ENCODE measurements at places on chromosomes 5 and 9.
A peak's percentile ranks its signal among the peaks of the same experiment; 100 is the strongest.

GRCh38 chr9:7534211-7534935 lies 265.2 kb downstream of the DMAC1 start:
- peak; percentile 87 for DNase-seq

DNA sequence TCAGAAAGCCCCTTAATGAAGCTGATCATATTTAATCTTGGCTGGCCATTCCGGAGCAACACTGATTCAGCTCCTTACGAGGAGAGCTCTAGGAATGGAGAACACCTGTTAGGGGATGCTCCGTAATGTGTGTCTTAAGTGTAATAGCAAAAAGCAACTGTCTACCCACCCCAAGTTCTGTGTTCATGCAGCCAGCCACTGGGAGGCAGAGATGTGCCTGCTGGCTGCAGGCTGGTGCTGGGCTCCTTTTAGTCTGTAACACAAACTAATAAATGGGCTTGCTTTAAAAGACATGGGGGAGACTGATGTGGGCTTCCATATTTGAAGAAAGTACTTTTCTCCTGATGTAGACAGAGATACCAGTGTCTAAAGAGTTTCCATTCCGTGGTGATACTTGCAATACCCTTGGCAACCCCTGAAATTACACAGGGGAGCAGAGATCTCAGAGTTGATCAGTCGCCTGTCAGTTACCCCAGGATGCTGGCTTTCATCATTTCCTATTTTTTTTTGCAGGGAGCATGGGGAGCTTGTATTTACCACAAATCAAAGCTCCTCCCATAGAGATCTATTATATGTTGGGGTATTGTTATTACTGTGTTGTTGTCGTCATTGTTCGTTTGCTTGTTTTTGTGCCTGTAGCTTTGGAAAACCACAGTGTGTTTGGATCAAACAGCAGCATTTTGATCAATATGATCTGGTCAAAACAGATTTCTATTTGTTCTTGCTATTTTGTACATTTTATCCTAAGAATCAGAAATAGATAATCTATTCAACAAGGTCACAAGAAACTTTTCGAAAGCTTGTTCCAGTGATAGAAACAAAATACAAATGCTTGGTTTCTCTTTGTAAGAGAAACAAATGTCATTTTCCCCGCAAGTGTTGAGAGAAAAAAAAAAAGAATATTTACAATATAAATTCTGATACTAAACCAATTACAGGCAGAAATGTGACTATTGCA lies 65.8 kb downstream of the MTX3 start:
- DNase-seq, result no peak

- DNase-seq, result no peak
Observed at GRCh38 chr9:4620881-4621555, 41.1 kb upstream of the PLPP6 start.

- no peak for DNase-seq
Observed at GRCh38 chr9:131715906-131716305, 24.0 kb downstream of the RAPGEF1 start.

DNA sequence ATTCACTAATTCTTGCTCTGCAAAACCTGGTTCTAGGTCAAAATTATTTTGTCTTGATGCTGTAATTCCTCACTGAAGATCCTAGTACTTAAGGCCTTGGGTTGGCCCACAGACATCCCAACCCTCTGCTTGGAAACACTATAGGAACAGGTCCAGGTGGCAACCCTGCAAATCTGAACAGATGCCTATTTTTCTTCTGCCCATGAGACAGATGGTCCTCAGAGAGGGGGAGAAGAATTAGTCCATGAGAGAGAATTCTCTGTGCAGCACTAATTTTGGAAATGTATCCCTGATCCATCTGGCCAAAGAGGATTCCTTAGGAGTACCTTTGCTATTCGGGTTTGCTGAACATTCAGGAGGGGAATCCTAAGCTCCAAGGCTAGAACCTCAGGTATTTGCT lies 156.3 kb downstream of the ELAVL2 start:
- DNase-seq, result no peak

DNA sequence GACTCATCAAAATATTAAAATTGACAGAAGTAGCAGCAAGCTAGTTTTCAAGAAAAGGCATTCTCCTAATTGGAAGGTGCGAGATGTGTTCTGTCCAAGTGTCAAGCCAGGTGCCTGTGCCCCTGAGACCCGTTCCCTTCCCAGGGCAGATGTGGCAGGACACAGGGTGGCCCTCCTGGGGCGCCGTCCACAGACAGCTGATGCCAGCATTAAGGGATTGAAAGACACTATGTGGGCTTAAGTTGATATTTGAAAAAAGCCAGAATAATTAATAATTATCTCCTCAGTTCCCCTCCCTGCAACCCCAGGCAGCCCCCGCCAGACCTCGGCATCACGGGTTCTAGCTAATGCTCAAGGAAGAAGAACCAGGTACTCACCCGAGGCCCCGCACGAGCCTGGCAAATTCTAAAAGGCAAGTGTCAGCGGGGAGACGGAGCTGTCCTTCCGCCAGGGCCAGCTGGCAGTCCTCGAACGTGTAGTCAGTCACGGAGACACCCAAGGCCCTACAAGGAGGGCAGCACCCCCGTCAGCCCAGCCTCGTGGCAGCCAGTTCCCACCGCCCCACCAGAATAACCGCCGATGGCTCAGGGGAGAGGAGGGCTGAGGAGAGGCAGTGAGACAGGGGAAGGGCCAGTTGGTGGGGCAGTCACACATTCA lies 29.1 kb upstream of the SLC6A3 start:
- no peak for DNase-seq

- DNase-seq, result no peak
Observed at GRCh38 chr9:104895572-104895971, 32.4 kb downstream of the ABCA1 start.

DNA sequence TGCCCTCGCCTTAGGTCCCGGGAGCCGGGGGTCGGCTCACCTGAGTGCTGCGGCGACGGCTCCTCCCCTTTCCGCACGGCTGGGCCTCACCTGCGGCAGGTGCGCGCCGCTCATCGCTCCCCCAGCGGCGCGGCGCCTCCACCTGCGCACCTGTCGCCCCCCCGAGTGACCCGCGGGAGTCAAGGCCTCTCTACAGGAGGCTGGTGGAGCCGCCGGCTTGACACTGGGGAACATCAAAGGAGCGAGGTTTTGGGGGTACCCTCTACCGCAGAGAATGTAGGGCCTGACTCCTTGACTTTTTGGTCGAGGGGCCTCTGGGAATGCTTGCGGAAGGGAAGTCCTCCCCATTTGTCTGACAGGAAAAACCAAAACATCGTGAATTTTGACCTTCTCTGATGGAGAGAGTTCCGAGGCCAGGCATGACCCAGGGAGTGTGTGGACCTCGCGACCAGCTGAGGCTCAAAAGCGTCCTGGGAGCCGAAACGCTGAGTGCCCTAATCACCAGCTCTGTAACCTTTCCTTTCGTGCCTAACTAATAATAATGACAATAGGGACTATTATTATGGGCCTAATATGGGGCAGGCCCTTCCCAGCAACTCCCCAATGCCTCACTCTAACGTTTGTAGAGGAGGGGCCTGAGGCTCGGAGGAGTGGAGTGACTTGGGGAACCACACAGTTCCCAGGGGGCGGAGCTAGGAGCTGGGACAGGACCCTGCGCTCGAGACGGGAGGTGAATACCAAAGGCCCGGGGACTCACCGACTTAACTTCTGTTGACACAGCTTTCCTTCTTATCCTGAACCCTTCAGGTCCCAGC lies 714 bp upstream of the IER5L start:
- DNase-seq, result no peak

DNA sequence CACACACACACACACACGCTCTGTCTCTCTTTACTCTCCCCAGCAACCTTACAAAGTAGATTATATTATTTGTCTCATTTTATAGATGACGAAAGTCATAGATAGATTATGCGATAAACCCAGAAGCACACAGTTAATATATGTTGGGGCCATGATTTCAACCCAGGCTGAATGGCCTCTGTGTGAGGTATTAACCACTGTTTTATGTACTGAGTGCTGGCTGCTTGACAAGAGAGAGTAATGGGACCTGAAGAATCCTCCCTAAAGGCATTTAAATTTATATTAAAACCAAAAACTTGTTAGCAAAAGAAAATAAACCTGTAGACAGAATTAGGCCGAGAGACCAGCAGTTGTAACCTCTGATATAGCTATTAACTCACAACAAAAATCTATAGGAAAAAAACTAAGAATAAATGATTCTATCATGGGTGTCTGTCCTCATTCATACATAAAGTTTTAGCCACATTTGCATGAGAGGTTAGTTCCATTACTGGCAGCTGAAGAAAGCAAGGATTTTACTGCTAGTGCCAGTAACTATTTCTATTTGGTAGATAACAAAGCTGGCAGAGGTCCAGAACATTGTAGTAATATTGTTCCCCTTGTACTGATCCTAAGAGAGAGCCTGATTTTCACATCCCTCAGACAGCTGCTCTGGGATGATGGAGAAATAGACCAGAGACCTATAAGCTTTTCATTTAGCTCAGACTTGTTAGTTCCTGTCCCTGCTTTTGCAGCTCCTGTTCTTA lies 250.9 kb downstream of the ADGRV1 start:
- DNase-seq, result peak; percentile 8

DNA sequence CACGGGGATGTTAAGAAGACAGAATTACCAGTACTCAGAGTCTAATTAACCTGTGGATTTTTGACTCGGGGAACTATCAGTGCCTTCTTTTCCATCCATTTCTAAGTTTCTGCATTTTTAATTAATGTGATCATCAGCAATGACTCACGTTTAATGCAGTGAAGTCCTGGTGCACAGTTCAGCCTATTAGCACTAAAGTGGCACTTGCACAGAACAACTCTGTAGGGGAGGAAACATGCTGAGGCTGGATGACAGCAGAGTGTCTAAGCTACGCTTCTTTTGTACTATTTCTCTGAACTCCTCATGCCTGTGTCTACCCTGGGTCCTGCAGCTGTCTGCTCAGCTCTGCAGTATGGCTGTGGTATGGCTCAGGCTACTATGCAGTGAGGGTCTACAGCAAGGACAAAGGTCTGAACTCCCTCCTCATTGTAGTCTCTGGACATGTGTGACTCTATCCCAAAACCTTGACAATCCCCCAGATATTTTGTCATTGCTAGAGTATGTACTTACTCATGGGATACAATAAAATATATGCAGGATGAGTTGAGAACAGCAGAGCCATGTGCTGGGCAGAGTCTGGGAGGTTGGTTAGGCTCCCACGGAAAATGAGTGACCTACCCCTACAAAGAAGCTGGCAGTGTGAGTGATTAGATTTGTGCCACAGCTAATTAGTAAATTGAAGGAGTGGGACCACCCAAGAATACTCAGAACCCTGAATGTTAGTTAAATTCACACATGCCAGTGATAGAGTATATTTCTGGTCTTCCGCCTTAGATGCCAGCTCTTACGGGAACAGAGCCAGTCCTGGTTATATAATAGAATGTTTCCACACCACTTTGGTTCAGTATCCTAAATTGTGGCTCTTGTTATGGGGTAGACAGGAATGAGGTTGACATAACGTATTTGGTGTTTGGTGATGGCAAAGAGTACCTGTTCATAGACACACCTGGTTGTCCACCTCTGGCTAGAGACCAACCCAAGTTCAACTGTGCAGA lies 148.0 kb downstream of the GHR start:
- no peak for DNase-seq

- no peak for DNase-seq
Observed at GRCh38 chr5:140677947-140678346, 4.6 kb upstream of the DND1 start.

DNA sequence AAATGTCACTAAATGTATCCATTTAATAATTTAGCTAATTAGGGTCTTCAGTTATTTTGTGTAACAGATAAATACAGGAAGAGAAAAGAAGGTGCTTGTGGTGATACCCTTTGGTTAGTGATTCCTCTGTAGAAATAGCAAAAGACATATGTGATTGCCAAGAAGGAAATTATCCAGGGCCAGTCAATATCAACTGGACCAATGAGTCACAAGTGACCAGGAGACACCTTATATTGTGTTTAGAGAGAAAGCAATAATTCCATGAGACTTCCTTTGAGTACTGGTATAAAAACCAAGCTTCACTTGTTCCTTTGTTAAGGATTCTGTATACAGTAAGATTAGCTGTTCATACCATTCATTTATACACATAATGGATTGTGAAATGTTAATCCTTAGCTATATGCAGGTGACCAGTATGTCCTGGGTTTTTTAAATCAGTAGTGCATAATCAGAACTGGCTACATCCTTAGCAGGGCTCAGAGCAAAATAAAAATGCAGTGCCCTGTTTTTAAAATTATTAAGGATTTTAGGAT lies 11.7 kb upstream of the F2R start:
- DNase-seq, result no peak

GRCh38 chr5:150081541-150082283 lies 4.6 kb downstream of the CSF1R start:
- DNase-seq, result peak; percentile 30

- DNase-seq, result no peak
Observed at GRCh38 chr9:113210815-113211214, 10.3 kb downstream of the FKBP15 start.

GRCh38 chr9:135677641-135678168 lies 14.6 kb downstream of the LCN9 start:
- DNase-seq, result no peak

GRCh38 chr9:25681266-25681665 lies 3.0 kb upstream of the TUSC1 start:
- no peak for DNase-seq

DNA sequence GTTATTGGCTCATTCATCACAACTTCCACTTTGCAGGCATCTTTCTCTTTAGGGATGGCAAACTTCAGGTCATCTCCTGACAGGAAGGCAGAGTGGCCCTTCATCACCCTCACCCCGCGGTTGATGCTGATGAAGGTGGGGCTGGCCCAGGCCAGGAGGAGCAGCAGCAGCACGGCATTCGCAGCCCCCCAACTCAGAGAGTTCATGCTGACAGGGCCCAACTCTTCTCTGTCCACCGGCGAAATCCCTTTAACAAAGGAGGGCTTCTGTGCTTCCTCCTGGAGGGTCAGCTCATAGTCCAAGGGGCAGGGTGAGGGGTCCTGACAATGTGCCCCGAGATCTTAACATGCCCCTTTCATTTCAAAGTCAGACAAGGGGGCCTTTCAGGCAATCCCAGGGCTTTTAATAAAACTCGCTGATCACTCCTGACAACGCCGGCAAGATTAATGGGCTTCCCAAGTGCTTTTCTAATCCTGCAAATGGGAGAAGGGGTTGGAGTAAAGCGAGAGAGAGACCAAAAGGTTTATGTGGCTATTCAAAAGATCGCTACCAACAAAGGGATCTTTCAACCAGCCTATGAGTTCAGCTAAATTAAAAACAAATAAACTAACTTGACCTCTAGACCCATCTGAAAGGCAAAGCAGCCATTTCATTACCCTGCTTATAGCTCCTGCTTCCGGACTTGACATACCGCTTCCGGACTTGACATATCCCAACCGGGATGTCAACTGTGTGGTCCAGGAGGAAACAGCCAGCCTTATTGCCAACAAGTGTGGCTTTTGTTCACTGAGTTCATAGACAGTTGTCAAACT lies 41.2 kb downstream of the FREM1 start:
- DNase-seq, result no peak

DNA sequence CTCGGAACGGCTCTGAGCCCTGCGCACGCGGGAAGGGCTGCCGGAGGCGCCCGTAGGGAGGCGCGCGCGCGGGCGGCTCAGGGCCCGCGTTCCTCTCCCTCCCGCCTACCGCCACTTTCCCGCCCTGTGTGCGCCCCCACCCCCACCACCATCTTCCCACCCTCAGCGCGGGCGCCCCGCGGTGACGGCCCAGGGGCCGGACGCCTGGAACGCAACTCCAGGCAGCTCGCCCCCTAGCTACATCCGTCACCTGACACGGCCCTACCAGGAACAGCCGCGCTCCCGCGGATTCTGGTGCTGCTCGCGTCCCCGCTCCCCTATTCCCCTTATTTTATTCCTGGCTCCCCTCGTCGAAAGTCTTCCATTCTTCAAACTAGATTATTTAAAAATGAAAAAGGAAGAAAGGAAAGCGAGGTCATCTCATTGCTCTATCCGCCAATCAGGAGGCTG lies at the start of gene CDKN2B-AS1:
CDKN2B-AS1 (plus strand) TSS at position 236 of the 450 bp plus-strand sequence.
- DNase-seq, result peak; percentile 92
